ENCODE measurements at places on chromosomes 3 and 15.

- H3K36me3 ChIP-seq, result no peaks in the 10 kb centered on the region
- no peak overlapping the region for H3K27ac ChIP-seq
- H3K4me1 ChIP-seq, result no peaks in the 10 kb centered on the region
- DNase-seq, result no peak
- no peaks in the 10 kb centered on the region for H3K27me3 ChIP-seq
- H3K4me3 ChIP-seq, result no peak overlapping the region
Measured at GRCh38 chr3:166560253-166560652, 723.0 kb upstream of the BCHE start.

- no peaks in the 10 kb centered on the region for H3K4me1 ChIP-seq
- DNase-seq, result no peak
- no peaks in the 10 kb centered on the region for H3K36me3 ChIP-seq
- H3K27me3 ChIP-seq, result peaks cover 6% of the 10 kb centered on the region
- H3K4me3 ChIP-seq, result no peak overlapping the region
Measured at GRCh38 chr3:98532275-98532637, 478 bp downstream of the GPR15 start.

- peaks cover 60% of the 10 kb centered on the region for H3K4me1 ChIP-seq
- no peaks in the 10 kb centered on the region for H3K36me3 ChIP-seq
- DNase-seq, result no peak
- H3K4me3 ChIP-seq, result no peak overlapping the region
- H3K27ac ChIP-seq, result no peak overlapping the region
Measured at GRCh38 chr3:59774634-59775033, 724.8 kb upstream of the CFAP20DC start.

DNA sequence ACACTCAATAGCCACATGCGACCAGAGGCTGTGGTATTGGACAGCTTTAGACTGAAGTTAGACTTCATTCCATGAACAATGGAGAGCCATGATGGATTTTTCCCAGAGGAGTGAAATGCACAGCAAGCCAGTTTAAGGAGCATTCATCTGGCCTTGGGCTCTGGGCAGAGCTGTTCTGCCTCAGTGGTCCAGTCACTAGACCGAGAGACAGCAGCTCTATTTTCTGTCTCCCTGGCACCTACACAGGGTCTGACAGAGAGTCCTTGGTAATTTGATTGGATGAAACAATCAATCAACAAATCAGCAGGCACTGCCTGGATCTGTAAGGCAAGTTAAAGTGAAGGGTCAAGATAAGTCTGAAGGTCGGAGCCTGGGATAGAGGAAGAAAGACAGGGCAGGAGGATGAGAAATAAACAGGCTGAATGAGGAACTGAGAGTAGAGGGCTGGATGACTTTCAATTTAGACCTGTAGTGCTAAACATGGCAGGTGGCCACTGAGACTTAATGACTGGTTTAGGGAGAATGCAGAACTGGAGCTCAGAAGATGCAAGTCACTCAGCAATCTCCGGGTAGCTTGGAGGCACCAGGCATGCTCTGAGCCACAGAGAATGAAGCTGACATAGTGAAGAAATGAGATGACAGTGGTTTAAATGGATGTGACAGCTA, 98.5 kb upstream of the SLC25A36 start:
- H3K36me3 ChIP-seq, result no peaks in the 10 kb centered on the region
- DNase-seq, result no peak
- no peak overlapping the region for H3K4me3 ChIP-seq
- H3K27ac ChIP-seq, result no peak overlapping the region

DNA sequence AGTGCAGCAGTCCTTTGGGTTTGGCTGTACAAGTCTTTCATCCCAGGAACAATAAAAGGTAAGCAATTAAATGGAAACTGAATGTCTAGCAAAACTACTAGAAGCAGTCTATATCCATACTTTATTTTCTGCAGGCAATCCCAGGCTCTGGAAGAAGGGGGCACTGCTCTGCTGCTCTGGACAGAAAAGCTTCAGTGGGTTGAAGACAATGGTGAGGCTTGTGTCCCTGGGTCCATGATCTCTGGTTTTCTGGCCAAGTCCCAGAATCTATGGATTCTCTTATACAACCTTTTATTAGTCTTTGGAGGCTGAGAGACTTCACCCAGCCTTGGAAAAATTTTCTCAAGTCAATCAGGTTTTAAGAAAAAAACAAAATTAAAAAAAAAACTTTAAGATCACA, 35.6 kb downstream of the SCAP start:
- no peaks in the 10 kb centered on the region for H3K27me3 ChIP-seq
- no peaks in the 10 kb centered on the region for H3K4me1 ChIP-seq
- no peak for DNase-seq
- no peak overlapping the region for H3K27ac ChIP-seq

- H3K27ac ChIP-seq, result no peak overlapping the region
- no peak for DNase-seq
- no peak overlapping the region for H3K4me3 ChIP-seq
Measured at GRCh38 chr3:36918050-36918449, 26.8 kb downstream of the TRANK1 start.

DNA sequence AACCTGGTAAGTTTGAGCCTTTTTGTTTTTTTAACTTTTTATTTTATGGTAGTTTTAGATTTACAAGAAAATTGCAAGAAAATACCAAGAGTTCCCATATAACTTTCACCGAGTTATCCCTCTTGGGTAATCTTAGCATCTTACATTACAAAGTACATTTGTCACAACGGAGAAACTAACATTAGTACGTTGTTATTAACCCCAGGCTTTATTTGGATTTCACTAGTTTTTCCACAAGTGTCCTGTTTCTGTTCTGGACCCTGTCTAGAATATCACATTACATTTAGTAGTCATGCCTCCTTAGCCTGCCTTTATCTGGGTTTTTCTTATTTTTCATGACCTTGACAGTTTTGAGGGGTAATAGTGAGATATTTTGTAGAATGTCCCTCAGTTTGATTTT, 53.5 kb upstream of the KPNA4 start:
- H3K4me1 ChIP-seq, result no peaks in the 10 kb centered on the region
- no peak for DNase-seq
- H3K27ac ChIP-seq, result no peak overlapping the region
- H3K27me3 ChIP-seq, result peaks cover 11% of the 10 kb centered on the region

GRCh38 chr3:64199932-64200331, 25.3 kb downstream of the PRICKLE2 start:
- H3K4me1 ChIP-seq, result no peaks in the 10 kb centered on the region
- no peak for DNase-seq
- no peak overlapping the region for H3K4me3 ChIP-seq
- no peaks in the 10 kb centered on the region for H3K27me3 ChIP-seq

GRCh38 chr3:170096342-170096741, 58.5 kb downstream of the GPR160 start:
- no peak for DNase-seq
- H3K27ac ChIP-seq, result no peak overlapping the region
- no peaks in the 10 kb centered on the region for H3K27me3 ChIP-seq
- H3K4me1 ChIP-seq, result no peaks in the 10 kb centered on the region
- H3K36me3 ChIP-seq, result peaks cover 96% of the 10 kb centered on the region
- H3K4me3 ChIP-seq, result no peak overlapping the region

- H3K27me3 ChIP-seq, result no peaks in the 10 kb centered on the region
- no peak for DNase-seq
- H3K4me1 ChIP-seq, result no peaks in the 10 kb centered on the region
- no peak overlapping the region for H3K4me3 ChIP-seq
- no peak overlapping the region for H3K27ac ChIP-seq
Measured at GRCh38 chr3:152461460-152461859, 192.7 kb downstream of the MBNL1 start.

DNA sequence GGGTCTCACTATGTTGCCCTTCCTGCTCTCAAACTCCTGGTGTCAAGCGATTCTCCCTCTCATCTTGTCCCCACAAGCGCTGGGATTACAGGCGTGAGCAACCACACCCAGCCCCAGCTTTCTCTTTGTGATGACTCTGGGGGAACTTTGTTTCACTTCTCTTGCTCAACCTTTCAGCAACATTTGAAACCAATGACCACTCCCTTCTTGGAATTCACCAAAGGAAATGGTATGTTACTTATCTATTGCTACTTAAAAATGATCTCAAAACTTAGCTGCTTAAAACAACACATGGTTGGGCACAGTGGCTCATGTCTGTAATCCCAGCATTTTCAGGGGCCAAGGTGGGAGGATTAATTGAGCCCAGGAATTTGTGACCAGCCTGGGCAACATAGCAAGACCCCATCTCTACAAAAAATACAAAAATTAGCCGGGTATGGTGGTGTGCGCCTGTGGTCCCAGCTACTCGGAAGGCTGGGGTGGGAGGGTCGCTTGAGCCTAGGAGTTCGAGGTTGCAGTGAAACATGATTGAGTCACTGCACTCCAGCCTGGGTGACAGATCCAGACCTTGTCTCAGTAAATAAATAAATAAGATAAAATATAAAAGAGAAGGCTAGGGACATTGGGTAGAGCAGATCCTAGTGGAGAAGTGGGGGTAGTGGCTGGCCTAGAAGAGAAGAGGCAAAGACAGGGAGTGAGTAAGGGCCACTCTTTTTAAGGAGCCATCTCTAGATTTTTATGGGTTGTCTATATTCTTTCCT, 10.3 kb upstream of the COPG1 start:
- DNase-seq, result no peak
- H3K4me3 ChIP-seq, result no peak overlapping the region
- H3K27me3 ChIP-seq, result no peaks in the 10 kb centered on the region
- H3K27ac ChIP-seq, result no peak overlapping the region
- H3K36me3 ChIP-seq, result no peaks in the 10 kb centered on the region
- no peaks in the 10 kb centered on the region for H3K4me1 ChIP-seq

DNA sequence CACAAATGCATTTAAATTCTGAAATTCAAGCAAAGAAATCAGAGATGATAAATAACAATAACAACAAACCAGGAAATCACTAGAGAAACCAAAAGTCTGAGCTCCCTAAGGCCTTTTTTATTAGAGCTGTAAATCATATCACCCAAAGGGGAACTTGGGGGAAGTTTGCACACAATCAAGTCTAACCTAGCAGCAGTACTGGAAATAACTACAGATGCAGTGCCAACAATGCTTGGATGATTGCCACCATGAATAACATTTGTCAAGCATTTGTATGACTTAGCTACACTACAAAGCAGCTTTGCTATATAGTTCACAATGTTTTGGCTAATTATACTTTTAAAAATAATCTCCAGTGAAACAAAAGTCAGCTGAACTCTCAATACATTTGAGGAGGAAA, 27.8 kb downstream of the SHQ1 start:
- peaks cover 76% of the 10 kb centered on the region for H3K36me3 ChIP-seq
- H3K27me3 ChIP-seq, result no peaks in the 10 kb centered on the region
- H3K4me3 ChIP-seq, result no peak overlapping the region
- no peak overlapping the region for H3K27ac ChIP-seq
- no peak for DNase-seq
- no peaks in the 10 kb centered on the region for H3K4me1 ChIP-seq

GRCh38 chr15:98785807-98786621, 137.7 kb downstream of the IGF1R start:
- no peaks in the 10 kb centered on the region for H3K27me3 ChIP-seq
- DNase-seq, result no peak
- no peaks in the 10 kb centered on the region for H3K36me3 ChIP-seq

DNA sequence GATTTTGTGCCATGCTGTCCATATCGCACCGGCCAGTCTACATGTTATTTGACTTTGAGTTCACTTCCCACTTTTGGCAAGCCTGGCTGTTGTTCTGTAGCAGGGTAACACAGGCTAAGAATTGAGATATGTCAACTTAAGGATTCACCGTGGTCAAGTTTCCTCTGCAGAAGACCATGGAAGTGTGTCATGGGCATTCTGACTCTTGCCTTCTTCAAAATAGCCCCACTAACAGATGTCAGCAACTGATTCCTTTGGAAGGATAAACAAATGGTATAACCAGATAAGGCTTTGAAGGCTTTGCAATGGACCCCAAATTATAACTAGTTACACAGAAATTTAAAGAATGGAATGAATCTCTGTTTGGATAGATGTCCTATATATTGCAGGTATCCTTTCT, 20.1 kb upstream of the CD47 start:
- H3K4me3 ChIP-seq, result no peak overlapping the region
- H3K36me3 ChIP-seq, result no peaks in the 10 kb centered on the region
- DNase-seq, result no peak
- no peaks in the 10 kb centered on the region for H3K4me1 ChIP-seq
- H3K27ac ChIP-seq, result no peak overlapping the region

GRCh38 chr3:49641921-49642707, 32.0 kb upstream of the APEH start:
- no peak overlapping the region for H3K27ac ChIP-seq
- H3K36me3 ChIP-seq, result no peaks in the 10 kb centered on the region
- H3K4me1 ChIP-seq, result no peaks in the 10 kb centered on the region
- no peak overlapping the region for H3K4me3 ChIP-seq
- no peaks in the 10 kb centered on the region for H3K27me3 ChIP-seq

GRCh38 chr3:1190569-1190968, 97.7 kb downstream of the CNTN6 start:
- no peak overlapping the region for H3K4me3 ChIP-seq
- H3K36me3 ChIP-seq, result no peaks in the 10 kb centered on the region
- no peaks in the 10 kb centered on the region for H3K27me3 ChIP-seq
- no peaks in the 10 kb centered on the region for H3K4me1 ChIP-seq

GRCh38 chr15:36230776-36231175, 348.6 kb upstream of the CDIN1 start:
- no peak overlapping the region for H3K27ac ChIP-seq
- H3K4me1 ChIP-seq, result no peaks in the 10 kb centered on the region
- no peaks in the 10 kb centered on the region for H3K36me3 ChIP-seq
- no peaks in the 10 kb centered on the region for H3K27me3 ChIP-seq
- no peak for DNase-seq

DNA sequence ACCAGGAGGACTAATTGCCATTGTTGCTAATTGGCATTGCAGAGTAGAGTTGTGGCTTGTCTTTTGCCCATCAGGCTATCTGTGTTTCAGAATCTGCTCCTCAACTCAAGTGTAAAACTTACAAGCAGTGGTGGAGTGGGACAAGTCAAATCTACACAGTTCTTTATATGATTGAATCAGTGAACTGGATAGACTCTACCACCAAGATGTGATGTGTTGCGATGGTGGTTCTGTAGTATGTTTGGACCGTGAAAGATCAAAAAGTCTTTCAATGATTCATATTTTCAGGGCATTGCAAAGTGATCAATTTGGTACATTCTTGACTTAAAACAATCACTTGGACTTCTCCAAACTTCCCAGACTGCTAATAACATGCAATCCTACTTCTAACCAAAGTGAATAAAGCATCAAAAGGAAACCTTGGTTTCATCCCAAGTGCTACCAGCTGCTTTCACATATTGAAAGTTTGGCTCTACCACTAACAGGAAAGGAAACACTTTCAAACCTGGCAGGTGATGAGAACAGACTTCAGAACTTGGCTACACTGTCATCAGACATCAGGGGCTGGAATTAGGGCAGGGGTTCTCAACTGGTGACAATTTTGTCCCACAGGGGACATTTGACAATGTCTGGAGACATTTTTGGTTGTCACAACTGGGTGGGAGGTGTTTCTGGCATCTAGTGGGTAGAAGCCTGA, 844.7 kb upstream of the CFAP20DC start:
- 0 out of 2 replicates have a peak, but pooled peaks cover 3% of the 10 kb centered on the region for H3K4me1 ChIP-seq
- H3K27me3 ChIP-seq, result no peaks in the 10 kb centered on the region
- H3K4me3 ChIP-seq, result no peak overlapping the region
- H3K27ac ChIP-seq, result peak overlapping the region; percentile 36

DNA sequence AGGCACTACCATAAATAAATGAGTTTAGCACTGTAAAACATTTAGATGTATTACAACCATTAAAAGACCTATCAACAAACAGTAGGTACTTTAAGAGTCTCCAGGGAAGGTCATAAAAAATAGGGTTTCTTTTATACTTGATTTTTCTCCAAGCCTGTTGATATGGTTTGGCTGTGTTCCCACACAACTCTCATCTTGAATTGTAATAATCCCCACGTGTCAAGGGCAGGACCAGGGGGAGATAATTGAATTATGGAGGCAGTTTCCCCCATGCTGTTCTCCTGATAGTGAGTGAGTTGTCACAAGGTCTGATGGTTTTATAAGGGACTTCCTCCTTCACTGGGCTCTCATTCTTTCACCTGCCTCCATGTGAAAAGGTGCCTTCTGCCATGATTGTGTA, 468.9 kb upstream of the UBE2E2 start:
- no peak overlapping the region for H3K27ac ChIP-seq
- H3K4me1 ChIP-seq, result no peaks in the 10 kb centered on the region
- DNase-seq, result no peak

Measured in DND-41 (cell line).